Esophagus squamous epithelium (tissue), 5 donors: ENCODE measurements at places on chromosomes 11 and 22.

- DNase-seq, result no peak
These were observed 92.9 kb downstream of the MORC2 start for GRCh38 chr22:30875481-30876215.

GRCh38 chr11:125418396-125418795, 77.7 kb downstream of the FEZ1 start:
- no peak for DNase-seq

- no peak for DNase-seq
These were observed 42.3 kb downstream of the GRAMD1B start for GRCh38 chr11:123472236-123472935.

DNA sequence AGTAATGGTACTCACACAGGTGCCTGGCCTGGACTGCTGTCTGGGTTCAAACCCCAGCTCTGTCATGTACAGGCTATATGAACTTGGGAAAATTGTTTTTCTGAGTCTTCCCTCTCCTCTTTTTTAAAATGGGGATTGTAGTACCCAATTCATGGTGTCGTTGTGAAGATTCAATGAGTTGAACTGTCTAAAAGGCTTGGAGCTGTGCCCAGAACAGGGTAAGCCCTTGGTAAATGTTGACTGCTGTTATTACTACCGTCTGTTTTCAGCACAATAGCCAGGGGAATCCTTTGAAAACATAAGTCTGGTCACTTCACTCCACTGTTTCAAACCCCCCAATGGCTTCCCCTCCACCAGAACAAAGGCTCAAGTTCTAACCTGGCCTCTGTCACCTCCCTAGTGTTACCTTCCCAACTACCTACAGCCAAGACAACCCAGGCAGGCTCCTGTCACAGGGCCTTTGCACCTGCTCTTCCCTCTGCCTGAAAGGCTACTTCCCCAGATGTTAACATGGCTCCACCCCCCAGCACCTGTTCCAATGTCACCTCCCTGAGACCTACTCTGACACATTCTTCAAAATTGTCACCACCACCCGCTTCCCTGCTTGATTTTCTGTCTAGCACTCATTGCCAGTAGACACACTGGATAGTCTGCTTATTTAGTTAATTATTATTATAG, 152.8 kb downstream of the CHST1 start:
- no peak for DNase-seq

DNA sequence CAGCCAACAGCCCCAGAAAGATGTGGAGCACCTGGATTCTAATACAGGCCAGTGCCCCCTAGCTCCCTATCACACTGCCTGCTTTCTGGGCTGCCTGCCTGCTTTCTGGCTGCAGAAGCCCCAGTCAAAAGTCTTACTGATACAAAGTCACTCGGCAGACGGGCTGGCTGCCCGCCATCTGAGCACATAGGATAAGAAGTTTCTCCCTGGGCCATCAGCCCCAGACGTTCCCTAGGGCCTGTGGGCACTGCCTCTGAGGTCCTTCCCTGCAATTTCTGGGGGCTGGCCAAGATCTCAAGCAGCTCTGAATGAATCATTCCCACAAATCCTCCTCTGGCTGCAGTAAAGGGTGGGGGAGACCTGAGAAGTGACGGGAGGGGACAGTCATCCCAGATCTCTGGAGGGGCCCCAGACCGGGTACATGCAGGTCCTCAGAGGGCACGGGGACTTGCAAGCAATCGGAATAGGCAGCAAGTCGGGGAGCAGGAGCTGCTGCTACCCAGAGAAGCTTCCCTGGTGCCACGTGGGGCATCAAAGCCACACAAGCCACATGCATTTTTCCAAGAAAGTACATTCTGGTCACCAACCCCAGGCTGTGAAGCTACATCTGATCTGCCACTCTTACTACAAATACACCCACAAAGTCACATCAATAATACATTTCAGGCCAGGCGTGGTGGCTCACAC, 4.7 kb downstream of the TPST2 start:
- no peak for DNase-seq

DNA sequence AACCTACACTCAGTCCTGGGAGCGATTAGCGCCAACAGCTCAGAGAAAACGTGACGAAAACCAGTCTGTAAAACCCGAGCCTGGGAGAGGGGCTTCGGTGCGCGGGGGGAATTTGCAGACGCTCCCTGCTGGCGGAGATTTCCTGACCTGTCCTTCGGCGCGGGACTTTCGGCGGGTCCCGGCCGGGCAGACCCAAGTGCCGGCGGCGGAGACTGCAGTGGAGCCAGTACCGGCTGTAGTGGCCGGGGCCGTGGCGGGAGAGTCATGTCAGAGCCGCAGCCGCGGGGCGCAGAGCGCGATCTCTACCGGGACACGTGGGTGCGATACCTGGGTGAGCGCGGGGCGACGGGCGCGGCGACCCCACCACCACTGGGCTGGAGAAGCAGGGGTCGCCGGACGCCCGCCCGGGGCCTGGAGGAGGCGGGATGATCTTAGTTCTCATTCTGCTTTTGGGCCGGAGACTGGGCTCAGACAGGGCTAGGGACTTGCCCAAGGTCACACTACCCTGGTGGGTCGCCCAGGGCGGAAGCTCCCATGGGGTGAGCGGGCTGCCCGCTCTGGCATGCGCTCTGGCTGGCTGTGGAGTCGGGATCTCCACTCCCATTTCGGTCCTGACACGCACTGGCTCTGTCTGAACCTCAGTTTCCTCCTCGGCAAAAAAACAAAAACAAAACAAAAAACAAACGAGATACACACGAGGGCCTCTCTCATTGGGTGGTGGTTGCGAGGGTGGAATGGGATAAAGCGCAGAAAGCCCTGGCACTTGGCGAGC, at the start of gene MTFP1:
Gene MTFP1, plus strand, starts transcription at position 153 of the 772 bp plus-strand sequence. Its CDS starts 112 bp downstream, at position 265.
- no peak for DNase-seq

GRCh38 chr11:89458716-89459115, 32.5 kb downstream of the NOX4 start:
- no peak for DNase-seq

GRCh38 chr11:113531575-113532451, 56.6 kb upstream of the DRD2 start:
- no peak for DNase-seq

GRCh38 chr11:995752-996420, 40.6 kb downstream of the MUC6 start:
- DNase-seq, result no peak

GRCh38 chr22:20205964-20206708, 55.3 kb upstream of the CCDC188 start:
- DNase-seq, result no peak

DNA sequence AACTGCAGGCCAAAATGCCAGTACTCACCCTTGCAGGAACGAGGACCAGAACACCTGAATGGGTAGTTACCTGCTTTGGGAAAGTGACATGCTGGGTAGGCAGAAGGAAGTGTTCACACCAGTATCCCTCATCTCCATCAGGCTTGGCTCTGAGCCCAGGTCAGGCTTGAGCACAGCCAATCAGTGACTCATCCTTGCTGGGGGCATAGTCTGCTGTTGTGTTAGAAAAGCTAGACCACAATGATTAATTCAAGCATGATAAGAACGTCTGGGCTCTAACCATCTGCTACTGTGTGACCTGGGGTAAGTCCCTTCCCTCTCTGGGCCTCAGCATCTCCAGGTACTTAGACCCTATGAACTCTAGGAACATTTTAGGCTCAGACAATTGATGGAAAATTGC, 450.4 kb downstream of the MIAT start:
- no peak for DNase-seq

GRCh38 chr22:45760682-45761081, 89.0 kb downstream of the ATXN10 start:
- DNase-seq, result no peak

DNA sequence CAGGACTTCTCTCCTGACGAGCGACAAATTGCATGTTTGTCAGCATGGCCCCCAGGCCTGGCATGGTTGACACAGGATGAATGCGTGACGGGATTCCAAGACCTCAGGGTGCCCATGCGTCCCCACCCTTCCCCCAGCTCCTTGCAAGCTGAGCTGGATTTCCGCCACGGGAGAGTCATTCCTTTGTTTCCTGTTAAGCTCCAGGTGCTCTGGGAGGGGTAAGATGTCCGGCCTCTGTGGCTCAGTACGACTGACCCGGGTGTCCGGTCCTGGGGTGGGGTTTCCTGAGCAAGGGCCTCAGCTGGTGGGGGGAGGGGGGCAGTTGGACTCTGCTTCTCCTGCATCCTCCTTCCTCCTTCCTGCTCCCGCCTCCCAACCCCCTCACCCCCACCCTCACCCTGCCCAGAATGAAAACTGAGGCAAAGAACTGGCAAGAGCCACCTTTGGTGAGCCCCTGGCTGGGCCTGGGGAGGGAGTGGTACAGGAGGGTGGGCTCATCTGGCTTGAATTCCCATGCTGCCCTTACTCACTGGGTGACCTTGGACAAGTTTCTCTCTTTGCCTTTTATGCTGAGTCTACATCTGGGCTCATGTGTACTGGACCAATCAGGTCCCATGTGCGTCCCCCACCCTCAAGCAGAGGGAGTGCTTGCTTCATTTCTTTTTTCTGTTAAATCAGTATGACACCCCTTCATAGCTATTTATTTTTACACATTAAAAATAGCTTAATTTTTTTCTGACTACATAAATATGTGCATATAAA, 2.5 kb downstream of the CDC42EP2 start:
- DNase-seq, result no peak

- no peak for DNase-seq
These were observed 166.8 kb downstream of the CSNK2A3 start for GRCh38 chr11:11186249-11186648.

DNA sequence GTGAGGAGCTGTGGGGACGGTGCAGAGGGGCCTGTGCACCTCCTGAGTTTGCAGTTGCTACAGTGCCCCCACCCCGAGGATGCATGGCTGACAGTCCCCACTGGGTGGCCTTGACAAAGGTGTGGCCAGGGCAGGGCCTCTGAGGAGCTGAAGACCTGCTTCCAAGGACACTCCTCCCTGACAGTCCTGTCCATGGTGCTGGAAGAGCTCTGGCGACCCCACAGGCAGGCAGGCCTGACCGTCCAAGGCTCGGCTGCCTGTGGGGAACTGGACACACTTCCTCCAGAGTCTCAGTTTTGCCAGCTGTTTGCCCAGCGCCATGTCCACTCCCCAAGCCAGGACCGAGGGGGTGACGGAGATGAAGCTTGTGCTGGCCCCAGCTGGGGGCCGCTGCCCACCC, 32.7 kb downstream of the BRSK2 start:
- DNase-seq, result no peak

GRCh38 chr11:114170226-114170625, 110.7 kb downstream of the ZBTB16 start:
- DNase-seq, result no peak

- DNase-seq, result no peak
These were observed 244.5 kb upstream of the MPPED2 start for GRCh38 chr11:30830681-30831080.

GRCh38 chr22:45441138-45441537, 27.6 kb downstream of the RIBC2 start:
- DNase-seq, result no peak

DNA sequence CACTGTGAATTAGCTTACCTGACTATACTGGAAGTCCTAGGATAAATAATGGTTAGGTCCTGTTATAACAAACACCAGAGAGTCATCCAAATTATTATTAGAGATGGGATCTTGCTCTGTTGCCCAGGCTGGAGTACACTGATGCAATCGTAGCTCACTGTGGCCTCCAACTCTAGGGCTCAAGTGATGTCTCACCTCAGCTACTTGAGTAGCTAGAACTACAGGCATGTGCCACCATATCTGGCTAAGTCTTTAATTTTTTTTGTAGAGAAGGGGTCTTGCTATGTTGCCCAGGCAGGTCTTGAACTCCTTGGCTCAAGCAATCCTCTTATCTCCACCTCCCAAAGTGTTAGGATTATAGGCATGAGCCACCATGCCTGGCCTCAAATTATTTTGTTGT, 37.2 kb downstream of the OSBP start:
- DNase-seq, result no peak

DNA sequence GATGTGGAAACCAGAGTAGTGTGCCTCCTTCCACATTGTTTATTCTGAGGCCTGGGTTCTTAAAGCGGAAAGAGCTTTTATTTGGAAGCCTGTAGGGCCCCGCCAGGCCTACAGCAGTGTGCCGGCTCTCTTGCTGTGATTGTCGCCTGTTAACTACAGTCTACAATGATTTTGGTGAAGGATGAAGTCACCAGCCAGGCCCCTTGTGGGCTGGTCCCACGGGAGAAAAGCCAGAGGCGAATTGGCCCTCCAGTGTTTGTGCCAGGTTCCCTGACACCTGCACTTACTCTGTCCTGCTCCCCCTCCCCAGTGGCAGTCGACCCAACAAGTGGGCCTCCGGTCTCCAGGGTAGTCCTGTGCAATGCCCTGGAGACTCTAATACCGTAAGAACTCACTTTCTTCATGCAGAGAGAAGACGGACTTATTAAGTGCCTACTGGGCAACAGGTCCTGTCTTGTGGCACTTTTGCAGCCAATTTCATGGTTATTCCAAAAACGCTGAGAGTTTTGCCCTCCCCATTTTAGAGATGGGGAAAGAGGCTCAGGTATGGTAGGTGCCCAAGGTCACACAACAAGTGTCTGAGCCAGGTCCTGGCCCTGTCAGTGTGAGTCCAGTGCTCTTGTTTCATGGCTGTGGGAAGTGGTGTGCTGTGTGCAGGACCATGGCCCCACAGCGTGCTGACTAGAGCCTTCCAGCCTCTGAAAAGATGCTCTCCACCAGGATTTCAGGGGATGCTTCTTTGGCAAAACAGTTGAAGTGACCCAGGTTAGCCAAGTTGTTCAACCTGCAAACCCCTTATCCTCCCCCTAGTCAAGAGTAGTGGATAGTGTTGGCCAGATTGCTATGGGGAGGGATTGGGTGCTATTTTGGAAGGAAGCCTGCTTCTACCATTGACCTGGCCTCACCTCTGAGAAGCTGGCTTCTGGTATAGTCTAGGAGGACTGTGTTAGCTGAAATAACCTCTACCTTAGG, 1.4 kb downstream of the MICAL2 start:
- DNase-seq, result no peak

GRCh38 chr11:1854949-1855885, 2.3 kb downstream of the LSP1 start:
- no peak for DNase-seq

- DNase-seq, result no peak
These were observed 38.3 kb upstream of the CEP295 start for GRCh38 chr11:93623179-93623578.

DNA sequence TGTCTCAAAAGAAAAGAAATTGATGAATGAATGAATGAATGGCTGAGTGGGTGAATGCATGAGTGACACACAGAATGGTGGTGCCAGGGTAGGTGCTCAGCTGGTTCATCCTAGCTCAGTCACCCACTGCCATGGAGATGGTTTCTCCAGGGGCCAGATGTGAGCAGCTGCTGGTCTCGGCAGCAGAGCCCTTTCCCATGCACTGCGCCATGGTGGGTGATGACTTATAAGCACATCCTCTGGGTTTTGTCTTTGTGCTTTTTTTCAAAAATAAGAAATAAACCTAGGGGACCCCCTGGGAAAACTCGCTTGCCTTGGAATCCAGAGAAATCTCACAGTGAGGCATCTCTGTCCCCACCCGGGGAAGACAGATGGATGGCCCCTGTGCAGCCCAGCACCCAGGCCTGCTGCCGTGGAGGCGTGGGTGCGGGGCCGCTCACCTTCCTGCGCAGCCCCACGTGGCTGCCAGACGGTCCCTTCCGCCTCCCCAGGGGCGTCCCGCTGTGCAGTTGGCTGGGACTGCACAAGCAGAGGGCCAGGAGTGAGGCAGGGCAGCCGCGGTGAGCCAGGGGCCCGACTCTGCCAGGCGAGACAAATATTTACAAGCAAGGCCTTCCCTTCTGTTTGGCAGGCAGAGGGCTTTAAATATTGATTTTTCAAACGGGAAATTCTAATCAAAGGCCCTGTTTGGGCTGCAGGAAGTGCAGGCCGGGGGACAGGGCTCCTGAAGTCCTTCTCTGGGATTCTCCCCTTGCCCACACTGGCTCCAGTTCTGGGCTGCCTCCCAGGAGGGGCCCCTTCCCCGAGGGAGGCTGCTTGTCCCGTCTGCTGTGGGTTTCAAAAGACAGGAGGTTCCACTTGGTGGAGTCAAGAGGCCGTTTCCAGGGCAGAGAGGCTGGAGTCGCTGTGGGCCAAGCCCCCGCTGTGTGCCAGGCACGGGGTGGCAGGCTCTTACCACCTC, 24.3 kb downstream of the MPPED1 start:
- no peak for DNase-seq
